ENCODE measurements at places on chromosomes 1 and 21.

- DNase-seq: peak; percentile 74
Measured at GRCh38 chr1:226677027-226678020, 61.8 kb downstream of the ITPKB start.

DNA sequence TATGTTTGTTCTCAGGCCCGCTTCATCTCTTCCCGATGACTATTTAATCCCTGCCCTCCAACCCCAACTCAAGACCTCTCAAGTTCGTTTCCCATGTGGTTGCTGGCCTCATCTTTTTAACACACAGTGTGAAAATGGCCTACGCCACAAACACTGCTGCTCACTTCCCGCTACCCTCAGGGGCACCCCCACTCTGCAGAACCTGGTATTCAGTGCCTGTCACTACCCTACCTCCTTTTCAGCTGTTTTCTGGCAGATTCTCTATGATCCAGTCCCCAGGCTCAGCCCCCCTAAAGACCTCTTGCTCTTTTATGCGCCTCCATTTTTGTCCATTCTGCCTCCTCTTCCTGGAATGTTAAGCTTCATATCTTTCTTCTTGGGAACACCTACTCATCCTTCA lies 152.6 kb upstream of the C1orf174 start:
- no peak for DNase-seq

GRCh38 chr1:160605205-160605604 lies 25.9 kb upstream of the CD84 start:
- DNase-seq: no peak

- no peak for DNase-seq
Measured at GRCh38 chr1:17199267-17200044, 5.5 kb upstream of the PADI1 start.

GRCh38 chr1:53449021-53449420 lies 10.2 kb upstream of the DMRTB1 start:
- DNase-seq: no peak

DNA sequence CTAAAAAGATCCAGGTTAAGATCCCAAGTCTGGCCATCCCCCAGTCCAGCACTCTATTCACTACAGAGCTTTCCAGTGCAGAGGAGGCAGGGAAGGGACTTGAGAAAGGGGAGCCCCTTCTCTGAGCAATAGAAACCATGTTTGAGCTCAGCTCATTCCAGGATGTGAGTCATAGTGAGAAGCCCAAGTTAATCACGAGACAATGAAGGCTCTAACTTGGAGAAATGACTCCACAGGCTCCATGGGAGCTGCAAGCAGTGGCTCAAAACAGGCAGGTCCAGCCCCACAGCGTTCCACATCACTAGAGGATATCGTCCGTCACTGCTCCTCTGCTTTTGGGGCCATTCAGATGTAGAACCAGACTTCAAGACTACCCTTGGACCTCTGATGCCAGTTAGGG lies 59.1 kb downstream of the CAMK2N1 start:
- no peak for DNase-seq

DNA sequence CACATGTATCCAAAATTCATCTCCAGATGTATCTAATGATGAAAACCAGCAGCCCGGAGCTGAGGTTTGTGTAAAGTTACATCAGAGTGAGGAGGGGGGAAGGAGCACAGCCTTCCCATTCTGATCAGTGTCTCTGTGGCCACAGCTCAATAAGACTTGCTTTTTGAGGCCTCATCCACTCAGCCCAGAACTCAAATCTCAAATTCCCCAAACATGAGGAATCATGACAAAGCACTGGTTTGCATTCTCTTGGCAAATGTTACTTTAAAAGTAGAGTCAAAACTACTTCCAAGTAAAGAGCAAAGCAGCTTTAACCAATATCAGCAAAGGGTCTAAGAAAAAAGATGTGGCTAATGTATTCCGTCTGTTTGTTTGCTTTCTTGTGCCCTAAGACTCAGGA lies 30.9 kb downstream of the CCN1 start:
- DNase-seq: no peak

GRCh38 chr1:68141071-68142021 lies 90.9 kb upstream of the DIRAS3 start:
- no peak for DNase-seq

- DNase-seq: no peak
Measured at GRCh38 chr1:192601567-192601966, 26.0 kb downstream of the RGS1 start.

- no peak for DNase-seq
Measured at GRCh38 chr1:245526141-245526540, 371.4 kb downstream of the KIF26B start.

GRCh38 chr1:181423301-181423918 lies 59.9 kb upstream of the CACNA1E start:
- DNase-seq: no peak

DNA sequence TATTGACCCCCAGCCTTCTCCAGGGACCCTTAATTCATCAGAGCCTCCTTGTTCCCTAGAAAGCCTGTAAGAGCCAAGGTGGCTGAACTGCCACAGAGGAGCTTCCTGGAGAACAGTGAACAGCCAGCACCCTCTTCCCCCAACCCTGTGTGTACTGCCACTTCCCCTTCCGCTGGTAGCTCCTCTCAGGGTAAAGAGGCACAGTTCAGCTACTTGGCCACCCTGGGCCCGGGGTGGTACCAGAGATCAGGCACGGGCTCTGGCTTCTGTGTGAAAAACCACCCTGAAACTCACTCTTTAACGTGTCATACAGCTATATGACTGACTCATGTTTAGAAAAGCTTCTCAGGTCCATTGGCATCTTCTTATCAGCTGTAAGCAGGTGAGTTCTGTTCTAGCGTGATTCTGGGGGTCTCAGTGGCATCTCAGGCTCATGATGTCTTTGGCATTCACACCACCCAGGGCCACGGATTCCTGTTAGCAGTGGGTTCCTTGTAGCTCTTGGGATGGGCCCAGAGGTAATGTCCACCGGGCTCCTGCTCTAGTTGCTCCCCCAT lies 22.4 kb downstream of the ARMH1 start:
- no peak for DNase-seq

- no peak for DNase-seq
Measured at GRCh38 chr1:233215135-233215760, 80.3 kb downstream of the PCNX2 start.

DNA sequence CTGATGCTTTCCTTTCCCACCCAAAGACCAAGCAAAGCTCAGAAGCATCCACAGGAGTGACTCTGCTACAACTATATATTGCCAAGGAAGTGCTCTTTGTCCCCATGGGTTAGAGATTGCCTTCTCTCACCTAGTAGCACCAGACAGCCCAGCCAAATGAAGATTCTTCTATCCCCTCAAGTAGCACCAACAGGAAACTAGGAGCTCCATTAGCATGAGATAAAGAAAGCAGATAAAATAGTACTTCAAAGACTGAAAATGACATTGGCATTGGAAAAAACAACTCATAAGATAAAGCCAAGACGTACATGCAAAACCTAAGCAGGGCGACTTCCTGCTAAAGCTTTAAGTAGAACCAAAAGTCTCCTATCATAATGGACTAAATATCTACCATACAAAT lies 871.5 kb downstream of the AMY1C start:
- DNase-seq: no peak

DNA sequence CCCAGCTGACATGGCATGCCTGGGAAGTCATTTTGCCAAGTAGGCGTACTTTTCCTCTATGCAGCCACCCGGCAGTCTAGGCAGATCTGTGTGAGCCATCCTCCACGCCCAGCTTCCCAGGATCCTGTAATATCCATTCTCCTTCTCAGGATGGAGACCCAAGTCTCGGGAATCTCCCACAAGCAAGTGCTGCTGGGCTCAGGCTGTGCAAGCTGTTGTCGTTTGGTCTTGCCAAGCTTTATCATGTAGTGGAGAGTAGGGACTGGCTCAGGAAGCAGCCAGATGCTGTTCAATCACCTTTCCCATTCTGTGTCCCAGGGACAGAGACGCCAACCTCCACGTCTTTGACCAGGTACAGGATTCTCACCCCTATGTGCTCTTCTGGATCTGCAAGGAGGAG lies 191.1 kb upstream of the TMEM51 start:
- DNase-seq: no peak

- no peak for DNase-seq
Measured at GRCh38 chr21:40466893-40467483, 380.0 kb downstream of the DSCAM start.

- DNase-seq: peak; percentile 88
Measured at GRCh38 chr1:174262349-174263241, 103.3 kb downstream of the RABGAP1L start.

GRCh38 chr1:16245476-16246196 lies 8.7 kb upstream of the CPLANE2 start:
- no peak for DNase-seq

DNA sequence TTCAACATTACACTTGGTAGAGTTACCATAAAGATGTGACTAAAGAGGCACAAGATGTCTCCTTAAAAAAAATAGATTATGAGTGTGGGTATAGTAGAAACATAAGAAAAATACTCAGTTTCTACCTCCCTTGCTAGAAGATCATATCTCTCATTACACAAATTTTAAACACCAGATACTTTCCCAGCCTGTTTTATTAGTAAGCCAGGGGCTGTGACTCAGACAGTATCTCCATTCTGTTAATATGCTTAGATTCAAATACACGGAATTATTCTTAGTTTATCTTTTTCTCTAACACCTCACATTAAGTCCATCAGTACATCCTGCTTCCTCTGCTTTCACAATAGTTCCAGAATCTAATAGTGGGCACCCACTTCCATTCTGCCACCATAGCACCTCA lies 561.8 kb upstream of the ADAMTS5 start:
- no peak for DNase-seq

DNA sequence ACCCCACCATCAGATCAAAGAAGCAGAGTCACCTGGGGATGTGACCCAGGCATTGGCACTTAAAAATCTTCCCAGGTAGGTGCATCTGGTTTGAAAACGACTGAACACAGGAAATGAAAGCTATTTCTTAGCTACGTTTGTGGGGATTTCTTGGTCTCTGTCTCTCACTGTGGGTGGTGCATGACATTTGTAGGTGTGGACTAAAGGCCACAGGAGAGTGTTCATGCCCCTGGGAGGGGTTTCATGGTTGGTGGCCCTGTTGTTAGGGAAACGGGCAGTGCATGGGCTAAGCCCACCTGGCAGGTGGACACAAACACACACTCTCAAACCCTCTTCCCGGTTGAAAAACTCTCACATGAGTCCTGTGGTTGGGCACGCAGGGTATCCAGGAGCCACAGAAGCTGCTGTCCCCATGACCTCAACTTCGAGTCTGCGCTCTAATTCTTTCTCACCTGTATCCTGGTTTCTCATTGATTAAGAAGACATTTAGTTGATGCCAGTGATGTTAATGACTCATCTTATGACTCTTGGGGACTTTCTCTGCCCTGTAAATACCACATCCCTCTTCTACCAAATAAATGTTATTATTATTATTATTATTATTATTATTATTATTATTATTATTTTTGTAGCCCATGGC lies 119.4 kb downstream of the MRPS6 start:
- no peak for DNase-seq

- DNase-seq: no peak
Measured at GRCh38 chr1:166933140-166933539, 42.2 kb downstream of the ILDR2 start.
